ENCODE measurements at places on chromosomes 5 and 9. TPM values are rescaled to one million over a fixed set of nuclear protein-coding genes. Genes with fewer than 3 reads are reported as not detected.

AGXT2 gene
- not detected for total RNA-seq

SLC27A4 gene
- 22.0 TPM for total RNA-seq

CNTNAP3 gene
- 3.6 TPM for total RNA-seq

BHMT2 gene
- 1.2 TPM for total RNA-seq

GABRA6 gene
- not detected for total RNA-seq

PCDHB5 gene
- total RNA-seq: 1.8 TPM

LIFR gene
- 79.9 TPM for total RNA-seq

PTGS1 gene
- total RNA-seq: 2.6 TPM

HTR1A gene
- not detected for total RNA-seq

WNT8A gene
- total RNA-seq: not detected

CDO1 gene
- 0.59 TPM for total RNA-seq

OLFM1 gene
- 2.9 TPM for total RNA-seq

NHP2 gene
- total RNA-seq: 135 TPM

FBP2 gene
- total RNA-seq: not detected

IL5 gene
- not detected for total RNA-seq
